ENCODE measurements at places on chromosomes 6 and 20.
A peak's percentile ranks its signal among the peaks of the same experiment; 100 is the strongest.

- DNase-seq = peak; percentile 71
These were observed 1.4 kb downstream of the ATXN1 start for GRCh38 chr6:16759646-16760515.

DNA sequence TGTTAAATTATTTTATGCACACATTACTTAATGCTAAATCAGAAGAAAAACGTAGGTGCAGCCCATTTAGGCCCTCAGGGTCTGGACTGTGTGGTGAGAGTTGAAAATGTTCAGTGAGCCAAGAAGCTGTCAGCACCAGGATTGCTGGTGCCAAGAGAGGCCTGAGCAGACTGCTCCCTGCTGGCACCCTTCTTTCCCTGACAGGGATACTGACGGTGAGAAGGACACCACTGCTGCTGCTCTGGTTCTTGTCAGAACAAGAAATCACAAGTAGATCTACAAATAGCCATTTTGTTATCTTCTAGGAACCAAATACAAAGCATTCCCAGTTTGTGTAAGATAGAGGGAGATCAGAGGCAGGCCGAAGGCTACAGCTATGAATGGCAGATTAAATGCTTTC lies 48.7 kb upstream of the CRISP1 start:
- DNase-seq = no peak

GRCh38 chr20:59703046-59703445 lies 98.7 kb downstream of the PHACTR3 start:
- DNase-seq = no peak

GRCh38 chr6:16730738-16731477 lies 30.4 kb downstream of the ATXN1 start:
- DNase-seq = no peak

DNA sequence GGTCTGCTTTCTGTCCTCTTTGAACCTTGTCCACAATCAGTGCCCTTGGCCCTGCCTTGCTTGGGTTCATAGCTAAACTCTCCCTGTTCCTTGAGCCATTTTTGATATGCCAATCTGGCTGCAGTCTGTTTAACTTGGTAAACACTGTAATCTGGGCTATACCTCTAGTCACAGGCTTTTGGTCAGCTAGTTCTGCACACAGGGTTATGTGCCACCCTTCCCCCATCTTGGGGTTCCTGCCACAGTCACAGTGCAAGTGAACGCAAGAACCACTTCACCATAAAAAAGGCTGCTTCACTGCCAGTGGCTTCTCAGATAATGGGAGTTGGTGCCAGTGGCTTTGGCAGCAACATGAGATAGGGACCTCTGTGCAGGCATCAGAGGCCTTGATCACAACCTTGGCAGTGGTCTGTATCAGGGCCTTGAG lies 10.9 kb upstream of the ATRN start:
- no peak for DNase-seq

DNA sequence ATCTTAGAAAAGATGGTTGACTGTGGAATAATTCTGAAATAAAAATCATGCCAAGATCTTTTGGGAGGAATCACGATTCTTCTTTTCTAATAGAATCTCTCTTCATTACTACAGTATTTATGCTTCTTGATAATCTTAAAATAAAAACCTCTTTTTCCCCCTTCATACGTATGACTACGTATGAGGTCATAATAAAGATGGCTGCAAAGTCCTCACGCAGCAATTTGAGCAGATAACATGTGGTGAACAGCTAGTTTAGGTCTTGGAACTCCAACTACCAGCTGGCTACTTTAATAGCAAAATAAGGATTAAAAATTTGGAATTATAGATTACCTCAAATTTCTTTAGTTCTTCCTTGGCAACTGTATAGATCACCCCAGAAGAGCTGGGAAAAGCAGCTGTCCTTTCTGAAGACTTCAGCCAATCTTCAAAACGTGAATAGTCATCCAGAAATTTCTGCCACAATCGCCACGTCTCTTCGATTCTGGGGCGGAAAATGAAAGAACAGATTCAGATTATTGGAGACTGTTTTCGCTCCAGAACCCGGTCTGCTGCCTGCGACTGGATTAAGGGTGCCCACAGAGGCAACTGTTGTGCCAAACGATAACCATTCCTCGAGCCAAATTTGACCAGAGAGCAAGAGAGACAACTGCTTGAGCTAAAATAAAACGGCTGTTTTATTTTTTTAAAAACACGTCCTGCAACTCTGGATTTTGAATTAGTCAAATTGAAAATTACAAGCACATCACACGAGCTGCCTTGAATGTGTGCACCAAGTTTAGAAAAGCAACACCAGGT lies 347.3 kb downstream of the ESR1 start:
- no peak for DNase-seq

- peak; percentile 79 for DNase-seq
These were observed 467.4 kb upstream of the CITED2 start for GRCh38 chr6:139841794-139842215.

DNA sequence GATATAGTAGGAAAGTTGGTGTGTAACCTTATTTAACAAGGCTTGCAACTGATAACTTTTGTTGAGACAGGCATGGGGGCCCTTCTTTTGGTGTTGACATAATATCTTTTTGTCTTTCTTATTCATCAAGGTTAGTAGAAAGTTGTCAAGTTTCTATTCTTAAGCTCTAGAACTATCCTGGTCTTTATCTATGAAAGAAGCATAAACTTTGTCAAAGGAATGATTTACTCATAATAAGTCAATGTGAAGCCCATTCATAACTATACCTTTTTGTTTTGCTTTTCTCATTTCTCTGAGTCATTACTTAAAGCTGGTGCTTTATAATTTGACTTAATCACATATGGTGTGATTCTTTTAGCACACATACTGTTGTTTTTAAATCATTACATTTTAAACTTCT lies 312.4 kb downstream of the UTRN start:
- no peak for DNase-seq

GRCh38 chr6:14640631-14641030 lies 523.1 kb downstream of the CD83 start:
- no peak for DNase-seq

- no peak for DNase-seq
These were observed at the start of gene PDE10A for GRCh38 chr6:165662749-165663376. Gene PDE10A (minus strand): TSS chr6:165663241. CDS start chr6:165662811, 430 bp downstream.

- DNase-seq = peak; percentile 82
These were observed 61.4 kb upstream of the ZNF217 start for GRCh38 chr20:53654932-53655624.

DNA sequence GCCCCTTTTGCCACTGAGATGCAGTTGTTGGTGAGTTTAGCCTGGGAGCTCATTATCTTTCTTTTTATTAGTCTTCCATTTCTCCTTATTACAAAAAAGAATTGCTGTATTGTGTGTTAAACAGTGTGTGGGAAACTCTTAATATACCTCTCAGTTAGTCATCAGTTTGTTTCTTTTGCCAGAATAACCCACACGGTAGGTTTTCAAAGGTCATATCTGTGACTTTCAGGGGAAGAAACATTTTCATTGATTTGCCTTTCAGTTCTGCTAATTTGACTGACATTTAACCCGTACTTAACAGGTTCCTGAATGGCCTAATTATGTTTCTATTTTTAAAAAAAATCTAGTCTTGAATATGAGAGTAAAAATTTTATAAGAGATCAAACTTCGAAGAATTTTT lies 145.3 kb downstream of the KHDC1L start:
- DNase-seq = no peak

- DNase-seq = no peak
These were observed 59.2 kb upstream of the FOXO3 start for GRCh38 chr6:108501559-108501958.

- no peak for DNase-seq
These were observed 20.5 kb upstream of the AFDN start for GRCh38 chr6:167806061-167806700.

DNA sequence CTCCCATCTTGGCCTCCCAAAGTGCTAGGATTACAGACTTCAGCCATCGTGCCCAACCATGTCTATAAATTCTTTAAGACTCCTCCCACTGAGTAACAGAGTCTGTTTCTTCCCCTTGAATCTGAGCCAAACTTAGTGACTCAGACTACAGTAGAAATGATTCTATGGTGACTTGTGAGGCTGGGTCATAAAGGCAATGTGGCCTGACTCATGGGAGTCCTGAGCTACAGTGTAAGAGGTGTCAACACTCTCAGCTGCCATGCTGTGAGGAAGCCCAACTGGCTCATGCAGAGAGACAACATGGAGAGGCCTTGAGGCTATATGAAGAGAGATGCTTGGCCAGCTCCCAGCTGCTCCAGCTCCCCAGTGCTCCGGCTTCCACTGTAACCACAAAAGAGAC lies 5.2 kb upstream of the NRSN2 start:
- peak; percentile 84 for DNase-seq

DNA sequence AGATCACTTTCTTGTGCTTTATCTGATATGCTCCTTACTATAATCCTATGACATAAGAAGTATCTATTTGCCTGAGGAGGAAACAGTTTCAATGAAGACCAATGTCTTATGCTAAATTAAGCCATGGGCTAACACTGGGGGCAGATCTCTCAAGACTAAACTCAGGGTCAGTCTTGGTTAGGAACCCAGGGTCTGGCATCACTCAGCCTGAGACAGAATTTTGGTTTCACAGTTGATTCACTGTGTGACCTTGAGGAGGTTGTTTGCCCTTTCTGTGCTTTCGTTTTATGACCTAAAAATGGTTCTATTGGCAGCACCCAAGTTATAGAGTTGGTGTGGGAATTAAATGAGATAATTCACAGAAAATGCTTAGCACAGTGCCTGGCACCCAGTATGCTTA lies 4.9 kb upstream of the BCAS1 start:
- DNase-seq = no peak

DNA sequence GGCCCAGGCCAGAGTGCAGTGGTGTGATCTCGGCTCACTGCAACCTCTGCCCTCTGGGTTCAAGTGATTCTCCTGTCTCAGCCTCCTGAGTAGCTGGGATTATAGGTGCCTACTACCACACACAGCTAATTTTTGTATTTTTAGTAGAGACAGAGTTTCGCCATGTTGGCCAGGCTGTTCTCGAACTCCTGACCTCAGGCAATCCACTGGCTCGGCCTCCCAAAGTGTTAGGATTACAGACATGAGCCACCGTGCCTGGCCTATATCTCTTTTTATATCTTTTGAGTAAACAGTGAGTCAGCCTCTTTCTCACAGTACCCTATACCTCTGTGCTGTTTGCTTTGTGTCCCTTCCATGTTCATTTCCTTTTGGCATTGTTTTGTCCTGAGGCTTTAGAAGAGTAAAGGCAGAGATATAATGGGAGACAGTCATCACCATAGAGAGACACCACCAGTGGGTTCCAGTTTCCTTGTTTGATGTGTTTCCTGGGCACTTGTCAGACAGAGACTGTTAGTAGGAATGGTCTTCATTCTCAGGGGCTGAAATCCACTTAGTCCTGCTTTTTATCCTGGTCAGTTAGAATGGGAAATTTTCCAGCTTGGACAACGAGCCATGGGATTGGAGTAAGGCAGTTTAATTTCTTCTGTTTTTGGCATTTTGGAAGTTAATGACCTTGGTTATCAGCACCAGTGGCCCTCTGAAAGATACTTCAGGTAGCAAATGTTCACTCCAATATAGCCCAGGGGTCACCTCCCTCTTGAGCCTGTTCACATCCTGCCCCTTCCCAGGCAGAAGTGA lies 32.2 kb upstream of the ASXL1 start:
- no peak for DNase-seq

DNA sequence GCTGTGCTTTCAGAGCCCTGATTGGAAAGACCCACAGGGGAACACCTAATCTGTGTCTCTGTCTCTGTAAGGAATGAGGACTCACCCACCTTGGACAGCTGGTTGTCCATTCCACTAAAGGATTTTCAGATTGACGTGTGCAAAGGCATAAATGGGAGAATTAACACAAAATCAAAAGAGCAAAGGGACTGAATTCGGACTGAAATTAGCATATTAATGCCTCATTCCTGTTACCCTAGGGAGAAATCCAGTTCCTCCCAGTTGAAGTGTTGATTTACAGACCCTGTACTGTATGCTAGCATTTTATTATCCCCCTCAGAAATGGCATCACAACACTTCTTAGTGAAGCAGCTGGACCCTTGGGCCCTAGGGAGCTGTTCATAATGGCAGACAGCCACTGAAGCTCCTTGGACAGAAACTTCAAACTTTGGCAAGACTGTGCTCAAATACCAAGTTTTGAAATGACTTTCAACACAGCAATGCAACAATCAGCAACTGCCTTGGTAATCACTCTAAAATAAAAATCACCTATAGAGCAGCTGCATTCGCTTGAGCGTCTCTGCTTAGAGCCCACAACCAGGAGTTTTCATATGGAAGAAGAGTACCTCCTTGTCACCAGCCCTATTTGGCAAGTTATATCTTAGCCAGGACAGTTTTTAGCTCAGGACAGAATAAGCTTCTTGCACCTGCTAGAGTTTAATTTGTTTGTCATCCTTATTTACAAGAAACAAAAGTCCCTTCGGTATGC lies 118.1 kb downstream of the TRDN start:
- DNase-seq = no peak

DNA sequence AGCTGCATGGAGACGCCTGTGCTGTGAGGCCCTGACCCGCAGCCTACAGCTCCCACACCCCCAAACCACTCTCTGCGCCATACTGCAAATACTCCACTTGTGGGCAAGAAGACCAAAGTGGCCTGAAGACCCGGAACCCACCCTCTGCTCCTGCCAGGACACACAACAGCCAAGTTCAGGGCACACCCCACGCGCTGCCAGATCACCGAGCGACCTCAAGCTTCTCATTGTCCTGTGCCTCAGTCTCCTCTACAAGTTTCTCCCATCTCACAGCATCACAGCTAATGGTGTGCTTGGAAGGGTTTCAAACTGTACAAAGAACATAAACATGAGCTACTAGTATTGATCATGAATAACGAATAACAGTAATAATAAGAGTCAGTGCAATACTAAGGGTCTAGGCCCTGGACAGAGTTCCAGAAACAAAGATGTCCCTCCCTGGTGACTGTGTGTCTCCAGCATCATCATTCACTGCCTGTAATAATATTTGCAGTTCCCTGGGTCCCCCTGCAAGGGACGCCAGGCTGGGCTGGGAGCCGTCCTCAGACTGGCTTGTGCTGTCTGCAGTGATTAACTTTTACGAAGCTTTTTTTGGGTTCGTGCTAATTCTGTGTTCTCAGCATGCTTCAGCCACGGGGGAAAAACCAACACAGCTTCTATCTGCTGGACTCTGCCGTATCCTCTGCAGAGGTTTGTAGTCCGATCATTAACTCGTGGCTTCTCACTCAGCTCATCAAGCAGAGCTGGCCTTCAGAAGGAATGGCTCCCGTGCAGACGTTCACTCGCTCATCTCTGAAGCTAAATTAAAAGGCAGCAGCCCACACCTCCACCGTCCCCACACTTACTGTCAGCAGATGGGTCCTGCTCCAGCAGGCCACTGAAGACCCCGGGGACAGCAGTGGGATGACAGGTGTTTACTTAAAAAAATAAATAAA lies 81.6 kb upstream of the MPC1 start:
- DNase-seq = no peak
